ENCODE measurements at places on chromosomes 3 and 15.

DNA sequence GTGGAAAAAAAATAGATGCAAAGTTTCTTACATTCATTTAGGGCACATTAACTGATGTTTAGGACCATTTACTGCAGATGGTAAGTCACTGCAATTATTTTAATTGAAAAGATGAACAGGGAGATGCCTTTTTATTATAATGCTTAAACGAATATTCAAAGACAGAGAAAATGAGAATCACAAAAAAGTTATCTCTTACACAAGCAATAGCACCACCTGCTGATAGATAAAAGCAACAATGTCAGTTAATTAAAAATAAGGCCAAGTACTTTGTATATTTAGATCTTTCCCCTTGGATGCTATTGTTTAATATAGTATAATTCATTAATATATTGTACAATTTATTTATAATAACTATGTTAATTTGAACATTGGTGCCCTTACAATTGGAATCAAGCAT, 55.9 kb downstream of the IFT80 start:
- DNase-seq = no peak

GRCh38 chr3:104291437-104291851, 1075.3 kb upstream of the ALCAM start:
- DNase-seq = no peak

DNA sequence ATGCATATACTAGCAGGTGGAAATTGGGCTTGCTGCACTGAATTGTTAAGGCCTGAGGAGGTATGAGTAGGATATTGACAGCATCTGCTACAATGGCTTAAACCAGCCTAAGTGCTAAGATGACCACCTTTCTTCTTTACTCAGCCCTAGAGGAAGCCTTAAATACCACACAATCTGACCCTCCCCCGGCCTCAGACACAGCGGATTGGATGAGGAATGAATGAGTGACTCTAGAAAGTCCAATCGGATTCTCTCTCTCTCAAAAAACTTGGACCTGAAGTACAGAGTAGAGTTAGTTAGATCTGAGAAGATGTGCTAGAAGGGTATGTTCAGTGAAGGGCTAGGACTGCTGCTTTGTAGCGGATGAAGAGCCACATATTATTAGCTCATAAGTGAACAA, 39.9 kb upstream of the C3orf49 start:
- no peak for DNase-seq

- DNase-seq = no peak
These were observed 90.8 kb downstream of the CRTC3 start for GRCh38 chr15:90620379-90621067.

GRCh38 chr3:76199382-76199781, 414.0 kb upstream of the ZNF717 start:
- no peak for DNase-seq

GRCh38 chr3:119395923-119396358, 67.5 kb downstream of the TMEM39A start:
- DNase-seq = no peak

DNA sequence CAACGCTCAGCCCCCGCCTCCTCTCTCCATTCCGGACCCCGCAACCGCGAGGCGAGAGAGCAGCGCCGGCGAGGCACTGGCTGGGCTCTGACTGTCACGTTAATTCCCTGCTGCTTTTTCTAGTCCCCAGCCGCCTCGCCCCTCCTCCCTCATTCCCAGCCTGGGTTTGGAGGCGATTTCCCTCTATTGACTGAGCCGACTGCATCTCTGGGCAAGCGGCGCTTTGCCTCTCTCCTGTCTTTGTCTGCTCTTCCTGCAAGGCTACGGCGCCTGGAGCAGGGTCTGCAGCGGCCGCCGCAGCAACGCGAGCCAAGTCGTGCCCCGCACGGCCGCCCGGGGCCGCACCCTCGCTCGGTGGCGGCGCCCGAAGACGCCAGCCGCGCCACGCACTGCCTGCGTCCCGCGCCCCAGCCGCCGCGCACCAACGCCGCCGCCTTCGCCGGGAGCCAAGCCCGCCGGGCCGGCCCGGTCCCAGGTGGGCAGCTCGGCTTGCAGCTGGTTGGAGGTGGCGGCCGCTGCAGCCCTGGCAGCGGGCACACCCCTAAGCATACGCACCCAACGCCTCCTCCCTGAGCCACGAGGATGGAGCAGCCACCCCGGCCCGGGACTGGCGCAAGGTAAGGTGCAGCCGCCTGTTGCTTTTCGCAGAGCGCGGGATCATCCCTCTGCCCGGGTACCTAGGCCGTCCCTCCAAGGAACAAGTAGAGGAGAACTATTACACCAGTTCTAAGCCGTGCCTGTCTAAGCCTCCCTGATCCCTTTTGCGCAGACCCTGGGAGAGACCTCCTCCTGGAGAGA, at the start of gene LRRC3B:
TSS of gene LRRC3B (plus strand) at position 152 of the 798 bp plus-strand sequence. CDS start 86,901 bp downstream, outside the sequence.
- no peak for DNase-seq

DNA sequence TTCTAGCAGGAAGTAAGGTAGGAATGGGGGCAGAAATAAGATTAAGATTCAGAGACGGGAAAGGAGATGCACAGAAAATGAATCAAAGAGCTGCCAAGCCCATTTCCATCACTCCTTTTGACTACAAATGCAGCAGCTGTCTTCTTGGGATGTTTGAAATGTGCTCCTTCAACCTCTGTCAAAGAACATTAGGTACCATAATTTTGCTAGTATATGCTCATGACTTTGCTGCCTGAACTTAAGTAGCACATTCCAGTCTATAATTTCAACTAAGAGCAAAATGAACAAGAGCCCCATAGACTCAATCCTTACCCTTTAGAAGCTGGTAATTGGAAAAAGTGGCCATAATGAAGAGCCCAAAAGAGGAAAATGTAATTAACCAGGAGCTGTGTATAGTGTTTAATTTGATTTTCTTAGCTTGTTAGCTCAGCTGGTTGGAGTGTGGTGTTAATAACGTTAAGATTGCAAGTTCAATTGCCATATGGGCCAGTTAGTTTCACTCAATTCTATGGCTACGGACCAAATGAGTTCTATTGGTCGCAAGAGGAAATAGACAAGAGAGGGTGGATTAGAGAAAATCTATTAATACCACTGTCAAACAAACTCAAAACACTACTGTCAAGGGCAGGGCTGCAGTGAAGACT, 349.9 kb downstream of the ZBBX start:
- DNase-seq = no peak

GRCh38 chr15:33852570-33852969, 115.7 kb upstream of the CHRM5 start:
- DNase-seq = no peak

- peak; percentile 84 for DNase-seq
These were observed at the start of gene EEFSEC for GRCh38 chr3:128153156-128154041. TSS of gene EEFSEC (plus strand) at chr3:128153481. CDS start at chr3:128153508, 27 bp downstream.

- DNase-seq = no peak
These were observed 52.7 kb downstream of the TLE3 start for GRCh38 chr15:70045045-70045444.

DNA sequence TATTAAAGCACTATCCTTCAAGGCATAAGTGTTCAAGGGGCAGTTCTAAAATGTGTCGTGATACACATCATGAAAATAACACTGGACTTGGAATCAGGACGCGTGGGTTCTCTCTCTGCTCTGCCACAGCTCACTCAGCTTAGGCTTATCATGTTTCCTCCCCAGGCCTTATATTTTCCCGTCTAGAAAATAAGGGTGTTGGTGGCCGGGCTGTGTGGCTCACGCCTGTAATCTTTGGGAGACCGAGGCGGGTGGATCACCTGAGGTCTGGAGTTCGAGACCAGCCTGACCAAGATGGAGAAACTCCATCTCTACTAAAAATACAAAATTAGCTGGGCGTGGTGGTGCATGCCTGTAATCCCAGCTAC, 223.0 kb downstream of the OPA1 start:
- DNase-seq = no peak

DNA sequence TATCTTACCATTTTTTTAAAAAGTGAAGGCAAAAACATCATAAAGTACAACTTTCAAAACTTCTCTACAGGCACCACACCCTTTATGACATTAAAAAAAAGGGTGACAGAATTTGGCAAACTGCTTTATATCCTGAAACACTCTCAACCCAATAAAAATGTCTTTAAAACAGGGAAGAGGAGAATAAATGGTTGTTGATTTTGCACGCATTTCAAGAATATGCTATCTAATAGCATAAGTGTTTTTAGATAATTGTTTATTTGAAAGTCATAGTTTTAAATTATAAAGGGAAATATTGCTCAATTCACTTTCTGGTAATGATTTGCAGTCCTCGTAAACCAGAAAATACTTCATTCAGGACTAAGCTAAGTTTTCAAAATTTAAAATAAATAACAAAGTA, 1.7 kb upstream of the PCOLCE2 start:
- DNase-seq = no peak

DNA sequence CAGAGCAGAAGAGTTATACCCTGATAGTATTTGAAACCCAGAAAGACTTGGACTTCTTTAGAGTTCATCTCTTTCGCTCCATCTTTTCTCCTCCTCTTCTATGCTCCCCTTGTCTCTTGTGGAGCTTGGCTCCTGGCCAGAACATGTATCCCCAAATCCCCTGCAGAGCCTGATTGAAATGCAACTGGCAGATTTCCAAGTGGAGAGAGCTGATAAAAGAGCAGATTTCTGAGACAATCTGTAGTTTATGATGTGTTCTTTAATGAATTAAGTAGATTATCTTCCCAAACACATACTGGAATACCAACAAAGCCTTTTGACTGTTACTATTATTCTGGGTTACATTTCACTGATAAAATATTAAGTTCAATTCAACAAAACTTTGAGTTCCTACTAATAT, 33.4 kb downstream of the UNC13C start:
- DNase-seq = no peak

DNA sequence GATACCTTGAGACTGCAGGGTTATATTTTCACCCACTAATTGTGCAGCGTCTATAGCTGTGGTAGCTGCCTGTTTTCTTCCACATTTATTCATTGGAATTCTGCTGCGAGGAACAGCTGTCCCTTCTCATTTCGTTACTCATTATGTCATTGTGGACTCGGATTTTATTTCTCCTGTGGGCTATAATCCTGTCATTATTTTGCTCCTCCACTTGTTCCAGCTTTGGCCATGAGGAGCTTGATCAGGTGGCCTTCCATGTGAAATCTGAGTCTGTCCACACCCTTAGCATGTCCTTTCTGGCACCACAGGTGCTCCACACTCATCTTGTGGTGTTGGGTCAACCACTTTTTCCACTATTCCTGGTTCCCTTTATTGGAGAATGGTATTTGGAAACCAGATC, 14.8 kb downstream of the LYSMD4 start:
- no peak for DNase-seq

DNA sequence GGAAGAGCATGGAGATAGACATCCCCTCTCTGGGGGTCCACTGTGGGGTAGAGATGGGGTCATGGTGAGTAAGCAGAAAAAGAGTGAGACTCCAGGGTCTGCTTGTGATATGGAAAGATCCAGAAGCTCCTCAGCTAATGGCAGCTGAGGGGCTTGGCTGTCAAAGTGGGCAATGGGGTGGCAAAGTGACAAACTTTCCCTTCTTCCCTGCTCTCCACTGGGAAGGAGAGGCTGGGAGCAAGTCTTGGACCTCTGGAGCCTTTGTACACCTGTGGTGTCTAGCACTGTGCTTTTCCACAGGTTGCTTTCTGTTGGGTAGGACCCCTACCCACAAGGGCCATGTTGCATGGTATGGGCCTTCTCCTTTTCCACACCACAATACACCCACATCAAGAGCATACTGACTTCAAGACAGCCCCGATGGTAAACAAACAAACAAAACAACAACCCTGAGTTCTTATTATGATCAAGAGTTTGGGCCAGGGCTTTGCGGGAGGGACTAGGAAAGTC, 3.5 kb downstream of the ITGA11 start:
- no peak for DNase-seq

- DNase-seq = no peak
These were observed 449.7 kb downstream of the FOXP1 start for GRCh38 chr3:71133865-71134264.

- no peak for DNase-seq
These were observed 19.6 kb downstream of the LRRC57 start for GRCh38 chr15:42528970-42529369.

DNA sequence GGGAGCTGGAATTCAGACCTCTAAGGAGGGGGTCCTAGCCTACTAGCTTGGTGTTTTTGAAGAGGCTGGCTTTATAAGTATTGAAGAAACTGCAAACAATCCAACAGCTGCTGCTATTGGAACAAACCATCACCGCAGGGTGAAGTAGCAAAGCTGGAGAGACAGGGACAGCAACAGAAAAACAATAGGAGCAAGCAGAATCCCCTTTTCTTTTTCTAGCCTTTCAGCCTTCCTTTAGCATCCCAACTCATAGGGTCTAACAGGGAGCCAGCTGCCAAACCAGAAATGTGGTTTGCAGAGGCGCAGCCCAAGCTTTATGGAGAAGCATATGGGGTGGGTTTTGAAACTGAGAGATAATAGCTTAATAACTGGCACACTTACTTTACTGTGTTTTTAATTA, 106.2 kb upstream of the CHMP2B start:
- DNase-seq = no peak

DNA sequence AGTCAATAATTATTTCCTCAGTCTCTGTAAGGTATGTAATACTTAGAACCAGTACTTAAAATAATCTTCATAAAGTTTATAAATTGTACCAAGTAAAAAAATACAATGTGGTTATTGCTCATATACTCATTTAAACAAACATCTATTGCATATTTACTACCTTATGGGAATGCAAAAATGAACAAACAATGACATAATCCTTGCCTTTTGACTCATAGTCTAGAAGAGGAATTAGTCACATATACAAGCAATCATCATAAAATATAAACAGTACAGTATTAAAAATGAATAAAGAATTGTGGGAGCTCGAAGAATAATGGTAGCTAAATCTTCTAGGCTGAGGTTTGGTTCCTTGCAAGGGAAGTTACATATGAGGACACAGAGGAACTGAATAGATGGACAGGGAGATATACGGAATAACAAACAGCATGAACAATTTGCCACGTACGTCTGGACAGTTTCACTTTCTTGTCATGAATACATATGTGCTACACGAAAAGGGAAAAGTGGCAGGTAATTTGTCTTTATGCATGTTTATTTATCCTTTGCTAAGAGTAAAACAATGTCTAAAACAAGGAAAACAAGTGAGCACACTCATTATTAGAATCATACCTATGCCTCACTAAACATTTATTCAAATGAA, 17.2 kb downstream of the IMPG2 start:
- DNase-seq = no peak

DNA sequence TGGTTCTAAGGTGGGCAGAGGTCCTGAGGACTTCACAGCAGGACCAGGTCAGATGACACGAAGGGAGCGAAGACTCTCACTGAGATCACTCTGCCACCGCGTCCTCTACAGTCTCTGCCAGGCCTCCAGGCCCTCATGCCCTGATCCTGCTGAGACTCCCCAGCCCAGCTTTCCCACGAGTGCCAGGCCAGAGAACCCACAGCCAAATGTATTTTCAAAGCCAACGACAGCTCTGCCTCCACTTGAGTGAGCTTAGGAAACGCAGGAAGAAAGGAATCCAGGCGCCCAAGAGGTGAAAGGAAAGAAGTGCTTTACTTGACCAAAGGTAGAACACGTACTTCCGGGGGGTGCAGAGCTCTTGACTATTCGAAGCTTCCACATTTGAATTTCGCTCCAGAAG, 275.0 kb downstream of the XXYLT1 start:
- DNase-seq = no peak
